ENCODE measurements at places on chromosomes 3 and 15. TPM values are rescaled to one million over a fixed set of nuclear protein-coding genes. Genes with fewer than 3 reads are reported as not detected.
A peak's percentile ranks its signal among the peaks of the same experiment; 100 is the strongest.

Gene SMCO1
- total RNA-seq = not detected

Gene PP2D1
- total RNA-seq = not detected

Gene FAM81A
- not detected for total RNA-seq

Gene CNOT10
- 42.0 TPM for total RNA-seq

Gene FOXP1
- 493 TPM for total RNA-seq

Gene ZNF385D
- not detected for total RNA-seq

Gene CEMIP
- not detected for total RNA-seq

Gene PCLAF
- total RNA-seq = 0.80 TPM

Gene C2CD4A
- total RNA-seq = 0.34 TPM

DNA sequence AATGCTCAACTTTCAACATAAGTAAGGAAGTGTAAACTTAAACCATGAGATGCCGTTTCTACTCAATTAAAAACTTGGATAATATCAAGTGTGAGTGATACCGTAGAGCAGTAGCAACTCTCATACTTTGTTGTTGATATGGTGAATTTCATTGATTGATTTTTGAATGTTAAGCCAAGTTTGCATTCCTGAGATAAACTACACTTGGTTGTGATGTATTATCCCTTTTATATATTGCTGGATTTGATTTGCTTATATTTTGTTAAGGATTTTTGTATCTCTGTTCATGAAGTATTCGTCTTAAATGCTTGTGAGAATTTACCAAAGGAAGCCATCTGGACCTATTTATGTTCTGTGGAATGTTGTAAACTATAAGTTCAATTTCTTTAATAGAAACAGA lies 21.7 kb downstream of the SLMAP start:
- no peak overlapping the region for H3K27ac ChIP-seq
- no peaks in the 10 kb centered on the region for H3K36me3 ChIP-seq
- no peak overlapping the region for H3K4me3 ChIP-seq
- DNase-seq = no peak
- H3K4me1 ChIP-seq = peaks cover 3% of the 10 kb centered on the region

DNA sequence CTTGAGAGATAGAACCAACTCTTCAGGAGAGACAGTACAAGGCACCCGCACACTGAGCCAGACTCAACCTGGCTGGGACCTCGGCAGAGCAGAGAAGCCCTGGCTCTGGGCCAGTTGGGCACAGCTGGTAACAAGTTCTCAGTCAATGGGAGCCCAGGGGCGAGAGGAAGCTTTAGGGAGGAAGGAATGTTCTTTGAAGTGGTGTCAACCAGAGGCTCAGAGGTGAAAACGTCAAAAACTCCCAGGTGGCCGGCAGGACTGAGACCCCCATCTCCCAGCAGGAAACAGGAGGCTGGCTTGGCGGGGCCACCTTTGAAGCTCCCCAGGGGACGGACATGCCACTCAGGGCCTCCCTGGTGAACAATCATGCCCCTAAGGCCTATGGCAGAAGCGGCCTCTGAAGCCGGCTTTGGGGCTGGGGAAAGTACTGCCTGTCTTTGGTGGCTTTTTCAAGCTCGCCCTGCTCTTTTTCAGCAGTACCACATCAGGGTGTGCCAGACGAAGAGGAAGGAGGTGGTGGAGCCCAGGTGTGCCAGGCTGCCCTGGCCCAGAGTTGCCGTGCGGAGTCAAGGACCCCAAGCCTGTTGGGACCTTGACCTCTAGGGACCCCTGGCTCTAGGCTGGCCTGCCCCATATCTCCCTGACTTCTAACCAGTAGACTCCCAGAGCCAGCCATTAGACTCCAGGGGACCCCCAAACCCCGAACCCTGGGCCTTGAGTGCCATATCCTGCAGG lies 16.7 kb upstream of the TBC1D21 start:
- DNase-seq = no peak
- H3K4me3 ChIP-seq = no peak overlapping the region
- H3K4me1 ChIP-seq = no peaks in the 10 kb centered on the region
- no peaks in the 10 kb centered on the region for H3K36me3 ChIP-seq
- peaks cover 17% of the 10 kb centered on the region for H3K27me3 ChIP-seq

- H3K27ac ChIP-seq = no peak overlapping the region
- peaks cover 60% of the 10 kb centered on the region for H3K36me3 ChIP-seq
- H3K27me3 ChIP-seq = no peaks in the 10 kb centered on the region
- no peaks in the 10 kb centered on the region for H3K4me1 ChIP-seq
- H3K4me3 ChIP-seq = no peak overlapping the region
These were observed 48.6 kb downstream of the ZDHHC3 start for GRCh38 chr3:44927371-44927770.

DNA sequence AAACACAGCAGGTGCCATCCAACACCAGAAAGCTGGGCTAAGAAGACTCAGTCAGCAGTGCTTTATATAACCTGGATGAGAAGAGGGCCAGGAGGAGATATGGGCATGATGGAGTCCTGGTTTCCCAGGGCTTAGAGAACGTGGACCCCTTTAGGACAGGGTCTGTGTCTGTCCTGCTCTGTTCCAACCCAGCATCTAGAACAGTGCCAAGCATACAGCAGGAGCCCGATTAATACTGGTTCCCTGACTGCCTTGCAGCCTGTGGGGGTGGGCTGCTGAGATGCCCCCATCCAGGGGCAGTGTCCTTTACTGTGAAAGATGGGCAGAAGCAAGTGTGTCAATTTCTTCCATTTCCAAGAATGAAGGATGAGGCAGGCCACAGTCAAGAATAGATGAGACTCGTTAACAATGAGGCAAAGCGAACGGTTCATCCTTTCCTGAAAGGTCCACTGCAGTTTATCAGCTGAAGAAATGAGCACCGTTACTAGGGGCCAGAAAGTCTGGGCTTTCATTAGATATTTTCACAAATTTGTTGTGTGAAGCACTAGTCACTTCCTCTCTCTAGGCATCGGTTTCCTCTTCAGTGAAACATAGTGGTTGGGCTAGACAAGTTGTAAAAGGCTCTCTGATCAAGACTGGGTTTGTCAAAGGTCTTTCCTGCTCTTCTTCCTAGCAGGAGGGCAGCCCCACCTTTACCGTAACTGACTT lies 72.0 kb upstream of the HERC1 start:
- H3K4me1 ChIP-seq = peaks cover 27% of the 10 kb centered on the region
- no peaks in the 10 kb centered on the region for H3K27me3 ChIP-seq
- H3K4me3 ChIP-seq = no peak overlapping the region
- DNase-seq = no peak
- H3K27ac ChIP-seq = peak overlapping the region; percentile 74
- no peaks in the 10 kb centered on the region for H3K36me3 ChIP-seq

GRCh38 chr3:15923640-15924405 lies 126.0 kb upstream of the ANKRD28 start:
- H3K27me3 ChIP-seq = no peaks in the 10 kb centered on the region
- no peaks in the 10 kb centered on the region for H3K36me3 ChIP-seq

- H3K36me3 ChIP-seq = no peaks in the 10 kb centered on the region
- H3K27ac ChIP-seq = no peak overlapping the region
- no peak for DNase-seq
These were observed 436.5 kb upstream of the WNT5A start for GRCh38 chr3:55923626-55924025.

GRCh38 chr3:25458420-25458814 lies 30.4 kb downstream of the RARB start:
- no peaks in the 10 kb centered on the region for H3K4me1 ChIP-seq
- H3K27ac ChIP-seq = no peak overlapping the region
- no peaks in the 10 kb centered on the region for H3K36me3 ChIP-seq
- H3K4me3 ChIP-seq = no peak overlapping the region
- no peak for DNase-seq
- H3K27me3 ChIP-seq = no peaks in the 10 kb centered on the region

- H3K27me3 ChIP-seq = no peaks in the 10 kb centered on the region
- H3K27ac ChIP-seq = no peak overlapping the region
- no peak overlapping the region for H3K4me3 ChIP-seq
- peaks cover 21% of the 10 kb centered on the region for H3K4me1 ChIP-seq
- peak; percentile 42 for DNase-seq
- H3K36me3 ChIP-seq = no peaks in the 10 kb centered on the region
These were observed 26.0 kb upstream of the GNB5 start for GRCh38 chr15:52217186-52217585.

DNA sequence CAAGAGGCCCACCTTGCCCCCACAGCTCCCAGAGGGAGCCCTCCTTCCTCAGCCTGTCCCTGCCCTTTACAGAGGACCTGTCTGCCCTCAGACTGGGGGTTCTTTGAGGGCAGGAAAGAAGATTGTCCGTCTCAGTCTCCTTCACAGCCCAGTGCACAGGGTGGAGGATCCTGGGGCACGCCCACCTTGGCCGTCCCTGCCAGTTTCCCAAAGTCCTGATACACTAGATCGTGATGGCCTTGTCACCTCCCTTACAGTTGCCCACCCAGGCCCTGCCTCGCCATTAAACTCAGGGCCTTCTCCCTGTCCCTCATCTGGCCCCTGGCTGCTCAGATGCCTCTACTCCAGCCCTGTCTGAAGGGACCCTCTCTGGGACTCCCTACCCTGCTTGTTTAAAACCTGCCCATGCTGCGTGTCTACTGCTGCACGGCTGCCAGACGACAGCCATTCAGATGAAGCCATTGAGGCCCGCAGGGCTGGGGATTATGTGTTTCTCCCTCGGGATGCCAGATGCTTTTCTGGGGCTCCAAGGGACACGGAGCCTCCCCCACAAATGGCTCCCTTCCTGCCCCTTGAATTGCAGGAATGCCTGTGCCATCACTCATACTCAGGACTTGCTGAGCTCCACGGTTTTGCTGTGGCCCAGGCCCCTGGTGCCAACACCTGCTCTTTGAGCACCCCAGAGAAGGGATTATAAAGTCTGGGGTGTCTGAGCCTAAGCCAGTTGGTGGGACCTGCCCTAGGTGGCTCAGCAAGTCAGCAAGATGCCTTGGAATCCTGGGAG lies 27.8 kb downstream of the ACSBG1 start:
- H3K4me3 ChIP-seq = no peak overlapping the region
- DNase-seq = no peak
- no peaks in the 10 kb centered on the region for H3K27me3 ChIP-seq
- H3K27ac ChIP-seq = no peak overlapping the region
- H3K36me3 ChIP-seq = no peaks in the 10 kb centered on the region
- no peaks in the 10 kb centered on the region for H3K4me1 ChIP-seq

DNA sequence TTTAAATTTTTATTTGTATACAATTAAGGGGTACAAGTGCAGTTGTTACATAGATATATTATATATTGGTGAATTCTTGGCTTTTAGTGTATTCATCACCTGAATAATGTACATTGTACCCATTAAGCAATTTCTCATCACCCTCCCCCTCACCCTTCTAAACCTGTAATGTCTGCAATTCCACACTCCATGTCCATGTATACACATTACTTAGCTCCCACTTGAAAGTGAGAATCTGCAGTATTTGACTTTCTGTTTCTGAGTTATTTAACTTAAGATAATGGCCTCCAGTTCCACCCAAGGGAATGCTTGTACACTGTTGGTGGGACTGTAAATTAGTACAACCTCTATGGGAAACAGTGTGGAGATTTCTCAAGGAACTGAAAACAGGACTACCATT lies 383.2 kb upstream of the KCNMB2 start:
- H3K27ac ChIP-seq = no peak overlapping the region
- no peak overlapping the region for H3K4me3 ChIP-seq
- no peaks in the 10 kb centered on the region for H3K36me3 ChIP-seq
- no peaks in the 10 kb centered on the region for H3K4me1 ChIP-seq

DNA sequence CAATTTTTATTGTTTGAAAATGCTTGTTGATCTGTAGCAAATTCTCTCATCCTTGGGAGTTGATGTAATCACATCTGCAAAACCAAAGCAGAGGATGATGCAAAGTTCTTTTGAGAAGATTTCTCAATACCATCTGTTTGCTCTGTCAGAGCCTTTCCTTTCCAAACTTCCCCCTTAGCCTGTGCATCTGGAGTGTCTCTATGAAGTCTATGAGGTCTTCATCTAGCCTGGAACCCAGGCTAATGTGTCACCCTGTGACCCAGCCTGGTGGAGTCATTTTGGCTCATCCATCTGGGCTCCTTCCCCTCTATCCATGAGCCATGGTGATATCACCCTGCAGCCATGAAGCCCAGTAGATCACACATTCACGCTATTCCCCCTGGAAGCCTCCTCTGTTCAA lies 123.2 kb upstream of the SLC7A14 start:
- H3K36me3 ChIP-seq = no peaks in the 10 kb centered on the region
- H3K27me3 ChIP-seq = no peaks in the 10 kb centered on the region
- H3K27ac ChIP-seq = no peak overlapping the region
- no peak for DNase-seq
- H3K4me1 ChIP-seq = no peaks in the 10 kb centered on the region

- H3K4me1 ChIP-seq = no peaks in the 10 kb centered on the region
- no peaks in the 10 kb centered on the region for H3K27me3 ChIP-seq
- no peak for DNase-seq
- no peak overlapping the region for H3K27ac ChIP-seq
- no peak overlapping the region for H3K4me3 ChIP-seq
These were observed 149.4 kb downstream of the WNT5A start for GRCh38 chr3:55337641-55338180.

- peaks cover 5% of the 10 kb centered on the region for H3K4me1 ChIP-seq
- DNase-seq = no peak
- no peaks in the 10 kb centered on the region for H3K27me3 ChIP-seq
- H3K4me3 ChIP-seq = no peak overlapping the region
These were observed 3.9 kb downstream of the MKRN3 start for GRCh38 chr15:23569151-23569925.

DNA sequence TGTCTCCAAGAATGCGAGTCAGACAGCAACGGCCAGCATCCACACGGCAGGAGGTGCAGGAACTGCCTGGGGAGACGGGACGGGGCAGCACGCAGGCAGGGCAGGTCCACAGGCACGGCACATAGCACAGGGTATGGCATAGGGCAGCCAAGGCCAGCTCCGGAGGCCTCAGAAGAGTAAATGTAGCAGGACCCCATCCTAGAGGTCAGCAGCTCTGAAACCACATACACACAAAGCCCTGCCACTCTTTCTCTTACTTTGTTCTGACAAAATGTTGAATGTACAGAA lies 26.9 kb downstream of the ZXDC start:
- H3K27me3 ChIP-seq = no peaks in the 10 kb centered on the region
- H3K4me1 ChIP-seq = no peaks in the 10 kb centered on the region
- H3K36me3 ChIP-seq = peaks cover 48% of the 10 kb centered on the region
- no peak overlapping the region for H3K27ac ChIP-seq
- no peak overlapping the region for H3K4me3 ChIP-seq

DNA sequence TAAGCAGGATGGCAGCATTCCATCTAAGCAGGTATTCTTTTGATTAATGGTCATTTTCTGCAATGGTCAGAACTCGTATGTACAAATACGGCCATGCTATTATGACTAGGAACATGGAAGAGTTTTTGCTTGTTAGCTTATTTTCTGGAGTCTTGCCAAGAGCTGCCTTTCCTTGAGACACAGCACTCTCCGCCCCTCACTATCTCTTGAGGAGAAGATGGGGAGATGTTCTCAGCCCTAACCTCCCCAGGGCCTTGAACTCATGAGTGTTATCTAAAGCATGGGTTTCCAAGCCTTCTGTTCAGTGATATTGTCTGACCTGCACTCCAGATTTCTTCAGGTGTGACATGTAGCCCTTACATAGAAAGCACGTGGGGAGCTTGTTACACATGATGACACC lies 65.9 kb upstream of the ACTC1 start:
- no peak for DNase-seq
- H3K4me3 ChIP-seq = no peak overlapping the region
- peaks cover 68% of the 10 kb centered on the region for H3K36me3 ChIP-seq

- peaks cover 7% of the 10 kb centered on the region for H3K4me1 ChIP-seq
- H3K27ac ChIP-seq = no peak overlapping the region
- H3K36me3 ChIP-seq = no peaks in the 10 kb centered on the region
- no peak overlapping the region for H3K4me3 ChIP-seq
These were observed 7.6 kb downstream of the IL17RD start for GRCh38 chr3:57157545-57157944.

- no peak overlapping the region for H3K4me3 ChIP-seq
- no peaks in the 10 kb centered on the region for H3K36me3 ChIP-seq
These were observed 4.0 kb downstream of the EPHB3 start for GRCh38 chr3:184565421-184566211.

- H3K27ac ChIP-seq = no peak overlapping the region
- peaks cover 16% of the 10 kb centered on the region for H3K36me3 ChIP-seq
- no peaks in the 10 kb centered on the region for H3K27me3 ChIP-seq
- no peak for DNase-seq
- H3K4me1 ChIP-seq = no peaks in the 10 kb centered on the region
These were observed 333.7 kb downstream of the LPP start for GRCh38 chr3:188487652-188488051.

All from CD4-positive, alpha-beta T cell (primary cell).